ENCODE measurements at places on chromosomes 5 and 9.

DNA sequence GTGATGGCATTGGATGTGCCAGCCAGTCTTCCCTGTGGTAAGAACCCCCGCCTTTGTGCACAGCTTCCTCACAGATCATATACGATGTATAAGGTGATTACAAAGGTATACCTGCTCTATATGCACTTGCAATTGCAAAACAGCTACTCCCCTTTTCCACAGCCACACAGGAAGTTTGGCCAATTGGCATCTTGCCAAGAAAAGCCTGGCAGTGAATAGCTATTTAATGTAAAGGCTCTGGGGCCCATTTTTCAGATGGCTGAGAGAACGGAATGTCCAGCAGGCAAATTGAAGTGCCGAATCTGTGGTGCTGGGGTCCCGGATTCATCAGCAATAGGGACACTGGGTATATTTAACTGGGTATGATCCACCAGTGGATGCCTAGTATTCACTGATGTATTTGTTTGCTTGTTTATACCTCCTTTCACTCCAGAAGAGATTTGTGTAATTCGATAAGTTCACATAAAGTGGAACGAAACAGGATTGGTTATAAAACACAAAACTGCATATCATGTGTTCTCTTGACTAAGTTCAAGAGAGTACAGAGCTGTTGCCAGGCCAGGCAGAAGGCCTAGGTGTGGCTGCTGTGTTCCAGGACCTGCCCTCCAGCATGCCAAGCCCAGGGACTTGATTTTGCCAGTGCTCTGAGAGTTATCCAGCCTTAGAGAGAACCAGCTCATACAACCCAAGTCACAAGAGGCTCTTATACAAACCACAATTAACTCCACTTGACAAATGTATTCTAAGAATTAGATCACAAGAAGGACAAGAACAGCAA lies 27.7 kb upstream of the GABRP start:
- no peak for DNase-seq

- DNase-seq = no peak
Measured at GRCh38 chr9:101375546-101375945, 9.3 kb downstream of the BAAT start.

DNA sequence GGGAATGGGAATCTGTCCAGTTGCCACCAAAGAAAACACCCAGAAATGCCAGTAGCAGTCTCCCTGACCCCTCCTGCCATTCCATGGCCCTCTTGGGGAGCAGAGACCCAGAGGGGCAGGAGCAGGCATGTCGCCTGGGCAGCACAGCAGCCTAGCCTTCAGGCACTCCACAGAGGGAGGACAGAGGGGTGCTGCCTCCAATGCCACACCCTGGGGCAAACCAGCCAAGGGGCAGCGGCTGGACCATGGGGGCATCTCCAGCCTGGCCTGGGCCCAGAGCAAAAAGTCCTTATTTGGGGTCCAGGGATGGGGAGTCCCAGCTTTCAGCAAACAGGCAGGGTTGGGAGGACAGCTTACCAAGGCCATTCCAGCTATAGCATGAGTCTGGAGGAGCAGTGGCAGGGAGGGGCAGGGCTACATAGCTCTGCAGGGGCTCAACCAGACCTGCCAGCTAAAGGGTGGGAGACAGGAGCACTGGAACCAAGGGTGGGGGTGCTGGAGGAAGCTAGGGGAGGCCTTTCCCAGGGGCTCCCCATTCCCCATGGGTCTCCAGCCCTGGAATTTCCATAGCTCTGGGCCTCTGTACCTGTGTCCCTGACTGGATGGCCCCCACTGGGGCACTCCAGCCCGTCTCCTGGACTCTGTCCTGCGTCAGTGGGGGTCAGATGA lies 6.7 kb downstream of the BRD3 start:
- DNase-seq = no peak

DNA sequence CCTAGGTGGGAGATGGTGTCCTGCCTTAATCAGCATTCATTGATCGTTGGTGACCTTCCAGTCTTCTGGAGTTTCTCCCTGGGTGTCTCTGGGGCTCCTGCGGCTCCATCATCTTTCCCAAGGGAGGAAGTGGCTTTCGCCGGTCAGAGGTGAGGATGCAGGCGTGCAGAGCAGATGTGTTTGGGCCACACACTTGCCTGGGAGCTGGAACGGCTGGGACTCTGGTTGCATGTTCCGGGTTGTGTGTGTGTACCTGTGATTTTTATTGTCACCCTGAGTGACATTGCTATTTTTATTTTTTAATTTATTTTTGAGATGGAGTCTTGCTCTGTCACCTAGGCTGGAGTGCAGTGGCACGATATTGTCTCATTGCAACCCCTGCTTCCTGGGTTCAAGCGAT lies 9.6 kb downstream of the HMCN2 start:
- DNase-seq = no peak

GRCh38 chr5:142831009-142831383 lies 60.8 kb downstream of the ARHGAP26 start:
- DNase-seq = no peak

DNA sequence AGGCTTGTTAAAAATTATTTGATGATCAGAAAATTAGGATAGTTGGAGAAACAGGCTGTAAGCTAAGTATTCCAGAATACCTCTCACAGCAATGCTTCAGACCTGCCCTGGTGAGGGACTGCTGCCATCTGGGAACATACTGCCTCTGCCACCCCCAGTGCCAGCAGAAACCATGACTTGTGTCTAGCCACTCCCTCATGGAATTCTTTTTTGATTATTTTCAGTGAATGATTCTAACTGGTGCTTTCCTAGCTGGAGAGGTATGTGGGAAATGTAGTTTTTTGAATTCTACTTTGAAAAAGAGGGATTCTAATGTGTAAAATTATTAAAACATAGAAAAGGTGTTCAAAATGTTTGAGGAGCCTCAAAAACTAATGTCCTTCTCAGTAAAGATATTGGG lies 126.3 kb downstream of the HMHB1 start:
- DNase-seq = no peak

DNA sequence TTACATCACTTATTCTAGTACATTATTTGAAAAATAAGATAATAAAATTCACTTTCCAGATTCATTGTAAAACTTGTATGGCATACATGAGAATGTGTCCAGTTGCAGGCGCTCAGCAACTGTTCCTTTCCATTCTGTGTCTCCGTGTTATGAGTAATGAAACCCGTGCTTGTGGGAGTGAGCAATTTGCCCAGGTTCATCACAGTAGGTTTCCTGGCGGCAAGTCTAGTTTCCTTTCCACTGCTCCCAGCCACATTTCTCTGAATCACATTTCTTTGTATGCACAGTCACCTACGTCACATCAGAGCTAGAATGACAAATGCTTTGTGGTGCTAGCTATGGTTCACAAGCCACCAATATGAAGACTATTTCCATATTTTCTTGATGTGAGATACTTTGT lies 39.9 kb downstream of the MOCS2 start:
- no peak for DNase-seq

- DNase-seq = peak; percentile 44
Measured at GRCh38 chr5:172904643-172905345, 54.4 kb upstream of the RPL26L1 start.

GRCh38 chr5:163407034-163407655 lies 30.2 kb upstream of the CCNG1 start:
- DNase-seq = no peak

DNA sequence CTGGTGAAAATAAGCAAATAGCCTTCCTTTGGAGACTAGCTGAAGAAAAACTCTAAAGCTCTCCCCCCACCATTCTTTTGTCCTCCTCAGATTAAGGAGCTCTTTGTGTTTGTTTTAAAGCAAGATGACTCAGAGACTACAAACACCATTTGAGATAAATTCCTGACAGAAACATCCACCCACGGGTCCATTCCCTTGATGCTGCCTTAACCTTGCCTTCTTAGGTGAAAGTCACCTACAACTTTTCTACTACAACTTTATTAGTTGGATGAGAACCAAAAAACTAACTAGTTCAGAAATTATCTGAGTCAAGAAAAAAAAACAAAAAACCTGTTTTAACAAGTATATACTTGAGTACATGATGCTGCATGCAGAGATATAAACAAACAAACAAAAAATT lies 831.1 kb downstream of the NR2F1-AS1 start:
- DNase-seq = no peak

GRCh38 chr5:139108063-139108824 lies 89.9 kb downstream of the SIL1 start:
- no peak for DNase-seq

DNA sequence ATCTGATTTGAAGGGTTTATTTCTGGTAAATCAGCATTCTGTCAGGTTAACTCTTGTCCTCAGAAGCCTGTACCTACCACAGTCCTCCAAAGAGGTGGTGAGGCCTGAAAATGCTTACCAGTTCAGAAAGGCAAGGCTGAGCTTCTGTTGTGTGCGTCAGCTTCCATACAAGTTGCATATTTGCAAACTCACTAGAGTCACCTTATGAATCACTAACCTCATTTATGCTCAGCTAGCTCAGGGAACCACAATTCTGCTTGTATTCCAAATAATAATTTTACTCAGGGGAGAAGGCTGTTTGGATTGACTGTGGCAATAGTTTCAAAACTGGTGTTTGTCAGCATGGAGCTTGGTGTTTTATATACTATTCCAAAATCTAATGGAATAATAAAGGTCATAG lies 355.1 kb upstream of the RFX3 start:
- DNase-seq = no peak

- no peak for DNase-seq
Measured at GRCh38 chr5:68911840-68912690, 181.7 kb upstream of the SLC30A5 start.

GRCh38 chr5:151772029-151772845 lies 483 bp downstream of the G3BP1 start:
- DNase-seq = peak; percentile 52

DNA sequence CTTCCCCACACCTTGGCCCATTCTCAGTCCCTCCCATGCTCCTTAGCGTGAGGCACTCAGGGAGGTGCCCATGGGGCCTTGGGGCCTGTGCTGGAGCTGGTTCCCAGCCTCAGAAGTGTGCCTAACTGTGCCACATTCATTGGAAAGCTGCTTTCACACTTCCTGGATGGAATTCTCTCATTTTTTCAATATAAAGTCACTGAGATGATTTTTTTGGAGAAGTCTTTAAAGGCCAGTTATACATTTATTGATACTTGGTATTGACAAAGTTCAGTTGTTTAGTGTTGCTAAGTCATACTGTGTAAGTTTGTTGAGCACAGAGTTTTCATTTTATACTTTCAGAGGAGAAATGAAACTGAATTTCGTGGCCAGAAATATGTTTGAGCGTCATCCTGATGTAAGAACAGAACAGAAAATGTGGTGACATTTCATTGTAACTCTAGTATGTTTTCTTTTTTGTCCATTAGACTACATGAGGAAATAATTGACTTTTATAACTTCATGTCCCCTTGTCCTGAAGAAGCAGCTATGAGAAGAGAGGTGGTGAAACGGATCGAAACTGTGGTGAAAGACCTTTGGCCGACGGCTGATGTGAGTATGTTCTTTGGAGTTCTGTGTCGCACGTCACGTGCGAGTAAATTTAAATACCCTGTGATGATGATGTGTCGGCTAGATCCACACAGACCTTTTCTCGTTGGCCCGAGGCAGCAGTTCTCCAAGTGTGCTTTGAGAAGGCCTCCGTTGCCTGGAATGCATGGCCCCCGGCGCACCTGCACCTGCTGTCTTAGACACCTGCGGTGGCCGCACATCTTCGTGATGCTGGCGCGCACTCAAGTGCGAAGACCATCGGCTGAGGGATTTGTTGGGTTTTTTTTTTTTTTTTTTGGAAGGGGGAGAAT lies 24.1 kb downstream of the TENT4A start:
- DNase-seq = no peak

GRCh38 chr5:133962131-133962530 lies 6.3 kb downstream of the C5orf15 start:
- DNase-seq = no peak

DNA sequence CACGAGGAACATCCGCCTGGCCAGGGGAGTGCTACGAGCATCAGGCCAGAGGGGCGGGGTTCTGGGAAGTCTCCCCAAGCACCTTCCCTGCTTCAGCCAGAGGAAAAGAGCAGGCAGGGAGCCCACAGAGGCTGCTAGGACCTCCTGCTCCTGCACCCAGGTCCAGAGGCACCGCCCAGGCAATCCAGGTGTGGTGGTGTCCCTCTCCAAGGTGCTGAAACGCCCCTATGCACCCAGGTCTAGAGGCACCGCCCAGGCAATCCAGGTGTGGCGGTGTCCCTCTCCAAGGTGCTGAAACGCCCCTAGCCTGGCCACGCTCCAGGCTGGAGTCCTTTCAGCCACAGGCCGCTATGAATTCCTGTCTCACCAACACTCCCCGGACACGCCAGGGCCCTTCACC lies 10.7 kb upstream of the UBAC1 start:
- DNase-seq = no peak

- peak; percentile 42 for DNase-seq
Measured at GRCh38 chr5:173155912-173156311, 11.6 kb downstream of the BNIP1 start.

DNA sequence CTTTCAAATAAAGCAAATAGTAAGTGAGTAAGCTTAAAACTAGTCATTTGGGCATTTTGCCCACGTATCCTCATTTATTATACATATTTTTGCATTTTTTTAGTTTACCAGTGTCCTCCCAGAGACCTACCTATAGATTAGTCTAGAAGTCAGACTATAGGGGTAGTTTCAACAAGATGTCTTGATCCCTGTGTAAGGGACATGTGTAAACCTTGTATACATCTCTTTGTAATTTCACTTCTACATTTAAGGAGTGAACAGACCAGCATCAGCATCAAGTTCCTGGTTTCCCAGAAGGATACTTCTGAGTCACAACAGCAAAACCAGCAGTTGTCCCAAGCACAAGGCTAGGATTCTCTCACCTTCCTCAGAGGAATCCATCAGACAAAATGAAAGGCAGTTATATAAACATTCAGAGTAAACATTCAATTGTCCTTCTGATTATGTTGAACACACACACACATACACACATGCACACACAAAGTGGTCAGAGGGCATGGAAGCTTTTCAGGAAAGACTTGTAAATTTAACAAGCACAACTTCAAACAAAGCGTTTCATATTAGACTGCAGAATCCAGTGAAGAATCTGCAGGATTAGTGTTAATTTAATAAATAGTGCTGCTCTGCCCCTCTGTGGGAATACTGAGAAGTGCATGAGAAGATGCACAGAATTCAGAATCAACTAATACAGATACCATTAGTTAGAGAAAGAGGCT lies 55.4 kb downstream of the HINT1 start:
- peak; percentile 78 for DNase-seq

- no peak for DNase-seq
Measured at GRCh38 chr5:10724781-10725507, 36.1 kb downstream of the DAP start.

GRCh38 chr9:98923451-98924123 lies 20.1 kb upstream of the COL15A1 start:
- DNase-seq = no peak

GRCh38 chr9:93013856-93014582 lies 44.5 kb upstream of the SUSD3 start:
- no peak for DNase-seq

- no peak for DNase-seq
Measured at GRCh38 chr9:33153666-33154065, 13.5 kb downstream of the B4GALT1 start.

- no peak for DNase-seq
Measured at GRCh38 chr5:111453747-111454146, 58.6 kb downstream of the STARD4 start.
